ENCODE measurements at places on chromosomes 6 and 20.

DNA sequence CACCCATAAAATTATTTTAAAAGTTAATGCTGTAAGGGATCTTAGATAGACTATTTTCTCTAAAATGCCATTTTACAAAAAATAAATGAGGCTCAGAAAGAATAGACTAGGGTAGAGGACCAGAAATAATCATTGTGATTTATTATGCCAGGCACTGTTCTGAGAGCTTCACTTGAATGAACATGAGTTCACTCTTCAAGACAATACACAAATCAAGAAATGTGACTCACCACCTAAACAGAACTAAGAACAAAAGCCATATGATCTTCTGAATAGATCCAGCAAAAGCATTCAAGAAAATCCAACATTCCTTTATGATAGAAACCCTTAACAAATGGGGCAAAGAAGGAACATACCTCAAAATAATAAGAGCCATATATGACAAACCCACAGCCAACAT is 582.0 kb downstream of the PKHD1 start:
- DNase-seq: no peak

GRCh38 chr6:158955255-158955654 is 44.7 kb downstream of the RSPH3 start:
- DNase-seq: no peak

DNA sequence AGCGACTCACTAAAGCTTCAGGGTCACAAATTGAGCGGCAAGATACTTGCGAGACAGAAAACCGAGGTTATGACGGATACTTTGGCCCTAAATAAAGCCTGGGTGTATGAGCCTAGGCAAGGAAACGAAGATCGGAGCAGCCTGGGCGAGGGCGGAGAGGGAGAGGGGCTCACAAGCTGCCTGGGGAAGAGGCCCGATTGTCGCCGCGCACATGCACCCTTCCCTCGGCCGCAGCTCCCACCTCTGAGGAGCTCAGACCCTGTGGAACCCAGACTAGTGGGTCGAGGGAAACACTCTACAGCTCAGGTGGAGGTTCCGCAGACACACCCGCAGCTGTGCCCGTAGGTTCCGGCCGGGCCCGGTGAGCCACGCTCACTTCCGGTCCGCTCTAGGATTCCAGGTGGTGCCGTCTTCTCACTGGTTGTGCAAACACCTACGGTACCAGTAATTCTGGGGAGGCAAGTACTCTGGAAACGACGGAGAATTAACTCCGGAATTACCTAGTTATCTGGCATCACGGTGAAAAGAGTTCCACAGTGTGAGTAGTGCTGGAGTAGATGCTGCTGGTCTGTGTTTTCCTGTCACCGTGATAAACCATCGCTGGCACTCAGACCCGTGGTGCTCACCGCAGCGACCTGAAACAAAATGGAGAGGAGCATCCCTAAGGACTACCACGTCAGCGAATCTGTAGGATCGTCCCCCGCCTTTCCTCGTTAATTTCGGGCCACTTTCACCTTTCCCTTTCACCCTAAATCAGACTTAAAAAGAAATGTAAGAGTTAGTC is 61.5 kb downstream of the GPX5 start:
- DNase-seq: peak; percentile 43

GRCh38 chr6:82371799-82372546 is 8.4 kb downstream of the TPBG start:
- no peak for DNase-seq

- no peak for DNase-seq
Observed at GRCh38 chr6:168358842-168359420, 39.4 kb upstream of the DACT2 start.

DNA sequence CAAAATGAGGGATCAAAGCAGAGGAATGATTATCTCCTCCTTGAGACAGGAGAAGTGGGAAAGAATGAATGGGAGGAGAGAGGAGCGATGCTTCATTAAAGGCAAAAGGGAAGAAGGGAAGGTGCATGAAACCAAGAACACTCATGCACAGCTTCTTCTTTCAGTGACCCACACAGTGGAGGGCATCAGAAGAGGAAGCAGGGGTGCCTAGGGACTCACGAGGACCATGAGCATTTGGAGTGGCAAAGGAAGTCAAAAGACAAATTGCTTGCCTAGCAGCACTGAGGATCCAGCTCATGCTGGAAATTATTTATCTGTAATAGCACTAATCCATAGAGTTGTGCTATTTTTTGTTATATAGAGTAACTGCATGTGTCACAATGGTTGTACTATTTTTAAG is 66.1 kb downstream of the SMLR1 start:
- no peak for DNase-seq

- no peak for DNase-seq
Observed at GRCh38 chr6:97109444-97109843, 173.6 kb downstream of the MMS22L start.

- no peak for DNase-seq
Observed at GRCh38 chr20:10848810-10849370, 175.1 kb upstream of the JAG1 start.

- DNase-seq: no peak
Observed at GRCh38 chr6:2037237-2037926, 208.0 kb downstream of the GMDS start.

DNA sequence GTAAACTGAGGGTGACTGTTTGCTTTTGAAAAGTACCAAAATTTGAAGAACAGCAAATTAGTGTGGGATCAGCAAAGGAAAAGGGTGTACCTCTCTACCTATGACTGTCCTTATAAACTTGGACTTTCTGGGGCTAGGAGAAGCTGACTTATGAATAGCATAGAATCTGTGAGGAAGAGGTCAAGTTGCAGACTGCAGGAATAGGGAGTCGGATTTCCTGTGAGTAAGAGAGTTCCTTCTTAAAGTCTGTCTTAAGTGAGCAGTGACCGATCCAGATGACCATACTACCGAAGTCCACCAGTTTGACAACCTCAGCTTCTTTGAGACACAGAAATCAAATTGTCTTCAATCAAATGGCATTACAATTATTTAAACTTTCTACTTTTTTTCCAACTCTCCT is 708.7 kb downstream of the UTRN start:
- no peak for DNase-seq

DNA sequence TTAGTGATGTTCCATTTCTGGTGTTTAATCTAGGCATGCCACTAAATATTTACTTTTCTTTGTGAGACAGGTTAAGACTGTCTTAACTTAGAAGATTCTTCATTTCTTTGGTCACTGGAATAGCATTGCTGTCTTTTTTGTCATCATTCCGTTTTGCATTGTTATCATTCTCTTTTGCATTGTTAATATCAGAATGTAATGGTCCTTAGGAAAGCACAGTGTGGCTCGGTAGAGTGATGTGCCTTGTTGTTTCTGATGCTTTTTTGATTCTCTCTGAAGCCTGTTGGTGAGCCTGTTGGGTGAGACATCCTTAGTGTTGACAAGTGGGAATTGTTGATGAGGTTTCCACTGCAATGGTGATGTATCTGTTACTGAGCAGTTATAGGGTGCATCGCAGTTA is 23.2 kb downstream of the PLCB4 start:
- DNase-seq: no peak

DNA sequence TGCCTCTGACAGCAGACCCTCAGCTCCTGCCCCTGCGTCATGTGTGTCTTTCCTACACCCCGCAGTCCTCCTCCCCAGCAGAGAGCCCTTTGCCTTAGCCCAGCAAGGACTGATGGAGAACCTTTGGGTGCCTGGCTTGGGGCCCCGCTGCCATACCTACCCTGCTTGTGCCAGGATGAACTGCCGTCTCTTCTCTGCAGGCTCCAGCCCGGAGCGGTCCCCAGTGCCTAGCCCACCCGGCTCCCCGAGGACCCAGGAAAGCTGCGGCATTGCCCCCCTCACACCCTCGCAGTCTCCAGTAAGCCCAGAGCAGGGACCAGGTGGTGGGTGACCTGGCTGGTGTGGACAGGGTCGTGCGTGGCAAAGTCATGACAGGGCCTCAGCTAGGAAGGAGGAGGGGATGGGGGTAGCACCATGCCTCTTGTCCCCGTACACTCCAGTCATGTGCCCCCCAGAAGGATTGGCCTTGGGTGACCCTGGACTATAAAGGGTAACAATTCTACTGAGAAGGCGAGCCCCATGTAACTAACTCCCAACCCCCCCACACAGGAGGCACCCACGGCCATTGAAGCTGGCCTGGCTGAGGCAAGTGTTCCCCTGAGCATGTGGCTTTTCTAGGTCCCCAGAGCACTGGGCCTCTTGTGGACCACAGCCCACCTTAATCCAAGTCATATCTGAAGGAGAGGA is 8.3 kb downstream of the HSPA12B start:
- no peak for DNase-seq

GRCh38 chr20:57806975-57807374 is 97.2 kb upstream of the PMEPA1 start:
- no peak for DNase-seq

- no peak for DNase-seq
Observed at GRCh38 chr20:31617432-31618104, 12.5 kb downstream of the ID1 start.

DNA sequence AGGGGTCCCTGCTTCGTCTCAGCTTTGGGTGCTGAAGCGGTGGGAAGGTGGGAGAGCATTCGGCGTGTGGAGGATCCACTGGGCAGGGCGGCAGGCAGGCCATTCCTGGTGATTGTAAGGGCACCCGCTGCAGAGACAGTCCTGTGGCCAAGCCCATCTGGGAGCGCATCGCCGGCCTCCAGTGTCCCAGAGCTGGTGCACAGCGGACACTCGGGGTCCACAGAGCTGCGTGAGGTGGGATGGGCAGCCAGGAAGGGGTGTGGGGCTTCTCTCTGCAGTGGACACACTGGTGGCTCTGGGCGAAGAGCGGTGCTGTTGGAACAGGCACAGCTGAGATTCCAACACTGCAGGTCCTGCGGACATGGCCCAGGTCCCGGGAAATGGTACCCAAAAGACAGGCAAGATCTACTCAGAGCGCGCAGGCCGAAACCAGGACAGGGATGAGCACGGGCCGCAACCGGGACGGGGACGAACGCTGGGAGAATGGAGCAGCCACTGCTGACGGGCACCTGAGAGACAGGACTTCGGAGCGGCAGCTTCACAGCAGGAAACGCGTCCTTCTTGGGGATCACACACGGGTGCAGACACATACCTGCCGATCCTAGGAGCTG is 188.2 kb downstream of the ERMARD start:
- no peak for DNase-seq

DNA sequence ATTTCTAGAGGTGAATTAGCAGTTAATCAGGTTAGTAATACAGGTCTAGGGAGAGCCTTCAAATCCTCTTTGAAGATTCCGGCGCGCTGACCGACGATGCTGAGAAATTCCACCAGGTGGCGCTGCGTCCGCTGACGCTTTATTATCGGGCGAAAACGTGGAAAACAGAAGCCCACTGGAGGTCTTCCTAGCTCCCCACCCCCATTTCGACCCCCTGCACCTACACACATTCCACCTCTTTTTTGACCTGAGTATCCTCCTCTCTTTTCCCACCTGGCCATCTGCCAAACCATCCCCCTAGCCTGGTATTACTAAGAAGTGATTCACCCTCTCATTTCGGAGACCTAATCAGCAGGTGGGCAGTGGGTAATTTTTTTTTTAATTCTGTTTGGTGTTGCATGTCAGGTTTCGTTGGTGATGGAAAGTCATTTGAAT is 65.4 kb upstream of the RIN2 start:
- DNase-seq: peak; percentile 3

DNA sequence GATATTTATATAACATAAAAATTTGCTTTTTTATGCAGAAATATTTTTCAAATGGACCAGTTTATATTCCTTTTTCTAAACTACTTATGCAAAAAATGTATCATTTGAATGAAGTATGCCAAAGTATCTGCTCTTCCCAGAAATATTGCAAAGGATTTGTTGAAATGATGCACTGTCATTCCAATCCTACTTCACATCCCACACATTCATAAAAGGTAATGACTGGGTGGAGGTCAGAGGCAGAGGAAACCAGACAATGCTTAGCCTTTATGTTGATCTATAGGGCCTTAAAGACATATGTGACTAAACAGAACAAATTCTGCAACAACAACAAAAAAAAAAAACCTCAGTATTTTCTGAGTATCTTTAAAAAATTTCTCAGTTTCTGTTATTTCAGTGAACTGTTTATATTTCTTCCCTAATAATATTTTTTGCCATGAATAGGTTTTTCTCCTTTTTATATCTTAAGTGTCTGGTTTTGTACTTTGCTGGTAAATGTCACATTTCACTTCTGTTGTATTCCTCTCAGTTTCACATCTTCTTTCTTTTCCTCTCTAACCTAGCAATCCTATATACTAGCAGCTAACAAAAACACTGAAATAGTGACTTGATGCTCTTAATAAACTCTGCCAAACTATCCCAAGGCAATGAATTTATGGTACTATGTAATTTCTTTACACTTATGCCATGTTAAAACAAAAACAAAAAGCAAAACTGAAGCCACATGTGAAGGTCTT is 374.1 kb downstream of the BCKDHB start:
- DNase-seq: no peak

DNA sequence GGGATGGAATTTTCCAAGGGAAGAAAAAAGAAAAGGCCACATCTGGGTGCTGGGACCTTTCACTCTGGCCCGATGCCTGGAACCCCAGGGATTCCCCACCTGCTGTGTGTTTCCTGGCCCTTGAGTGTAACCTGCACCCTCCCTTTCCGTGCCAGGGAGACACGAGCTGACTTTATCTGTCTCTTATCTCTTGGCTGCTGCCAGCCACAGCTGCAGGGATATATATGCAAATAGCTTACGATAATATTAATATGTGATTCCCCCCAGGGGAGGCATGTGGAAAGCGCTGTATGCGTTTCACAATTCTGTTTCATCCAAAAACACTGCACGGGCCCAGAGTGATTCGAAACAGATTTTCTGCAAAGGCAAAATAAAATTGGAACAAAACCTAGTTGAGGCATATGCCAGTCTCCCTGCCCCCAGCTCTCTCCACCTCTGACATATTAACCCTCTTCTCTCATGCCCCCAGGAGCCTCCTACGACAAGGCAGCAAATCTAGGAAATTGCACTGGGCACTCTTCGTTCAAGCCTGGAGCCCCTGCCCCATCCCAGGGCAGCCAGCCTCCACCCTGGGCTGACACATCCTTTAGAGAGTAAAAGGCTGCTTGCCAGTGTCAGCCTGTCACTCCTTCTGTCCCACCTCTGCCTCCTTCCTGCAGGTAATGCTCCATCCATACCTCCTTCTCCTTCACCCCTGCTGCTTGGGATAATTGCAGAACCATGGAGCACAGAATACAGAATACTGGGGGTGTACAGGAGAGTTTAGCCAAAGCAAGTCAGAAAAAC is 1.3 kb downstream of the RIPOR3 start:
- DNase-seq: no peak

- DNase-seq: no peak
Observed at GRCh38 chr20:19473216-19473921, 260.9 kb downstream of the SLC24A3 start.

GRCh38 chr6:46175976-46176375 is 5.2 kb upstream of the ENPP5 start:
- no peak for DNase-seq

- DNase-seq: no peak
Observed at GRCh38 chr6:42318480-42318879, 100.8 kb upstream of the MRPS10 start.

GRCh38 chr6:118668761-118669385 is 17.5 kb upstream of the CEP85L start:
- no peak for DNase-seq

GRCh38 chr6:32107406-32107805 is 1.7 kb downstream of the TNXB start:
- DNase-seq: no peak

GRCh38 chr6:16767765-16768476 is 6.7 kb upstream of the ATXN1 start:
- no peak for DNase-seq
